ENCODE measurements at places on chromosomes 11 and 22.

DNA sequence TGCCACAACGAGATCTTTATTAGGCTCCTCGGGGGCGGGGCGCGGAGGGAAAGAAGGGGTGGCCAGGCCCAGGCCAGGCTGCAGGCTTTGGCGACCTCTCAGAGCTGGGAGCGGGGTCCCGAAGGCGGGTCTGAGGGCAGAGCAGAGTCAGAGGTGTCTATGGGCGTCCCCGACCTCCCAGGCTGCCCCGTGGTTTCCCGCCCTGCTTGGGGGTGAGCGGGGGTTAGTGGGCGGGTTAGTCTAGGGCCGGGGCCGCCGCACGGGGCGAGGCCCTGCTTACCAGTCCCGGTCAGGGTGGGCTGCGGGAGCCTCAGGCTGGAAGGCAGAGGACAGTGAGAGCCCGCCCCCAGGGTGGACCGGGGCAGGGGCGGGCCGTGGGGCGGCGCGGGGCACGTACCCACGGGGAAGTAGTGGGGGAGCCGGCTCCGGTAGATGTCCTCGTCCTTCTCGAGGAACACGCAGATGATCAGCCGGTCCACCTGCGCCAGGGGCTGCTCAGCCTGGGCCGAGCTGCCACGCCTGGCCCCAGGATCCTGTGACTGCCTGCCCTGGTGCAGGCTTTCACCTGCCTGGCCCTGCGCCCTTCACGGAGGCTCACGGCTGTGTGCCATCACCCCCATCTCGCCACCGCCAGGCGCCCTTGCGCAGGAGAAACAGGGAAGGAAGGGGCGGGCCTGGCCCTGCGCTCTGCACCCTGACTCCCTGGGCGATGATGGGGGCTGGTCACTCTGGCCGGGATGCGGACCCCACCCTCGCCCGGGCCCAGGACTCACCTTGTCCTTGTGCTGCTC, 12.5 kb downstream of the OTUB1 start:
- no peak for DNase-seq

DNA sequence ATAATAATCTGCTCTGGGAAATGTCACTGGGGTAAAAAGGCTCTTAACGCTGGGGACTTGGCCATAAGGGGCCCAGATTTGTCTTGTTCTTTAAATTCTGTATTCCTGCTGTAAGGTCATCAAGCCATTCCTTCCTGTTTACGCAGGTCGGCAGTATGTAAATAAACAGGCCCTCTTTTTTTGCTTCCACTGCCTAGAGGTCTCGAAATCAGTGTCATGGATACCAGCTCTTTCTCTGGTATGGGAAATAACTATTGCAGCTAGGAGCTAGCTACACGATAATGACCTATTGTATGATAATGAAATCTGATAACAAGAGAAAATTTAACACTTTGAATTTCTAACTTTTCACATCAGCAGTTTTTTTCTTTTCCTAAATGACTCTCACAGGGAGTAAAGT, 209.2 kb upstream of the NARS2 start:
- no peak for DNase-seq

DNA sequence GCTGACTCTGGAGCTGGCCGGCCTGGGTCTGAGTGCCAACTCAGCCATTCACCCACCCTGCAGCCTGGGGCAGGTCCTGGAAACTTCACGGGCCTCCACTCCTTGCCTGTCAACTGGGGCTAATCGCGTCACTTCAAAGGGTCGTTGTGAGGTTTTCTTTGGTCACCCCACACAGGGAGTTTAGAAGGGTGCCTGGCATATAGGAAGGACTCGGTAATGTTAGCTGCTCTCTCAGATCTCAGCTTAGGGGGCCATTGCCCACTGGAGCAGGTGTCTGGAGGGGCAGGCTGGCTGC, 7.3 kb downstream of the INCENP start:
- DNase-seq, result no peak

GRCh38 chr11:85643191-85643614, 4.6 kb upstream of the TMEM126A start:
- DNase-seq, result peak; percentile 15

DNA sequence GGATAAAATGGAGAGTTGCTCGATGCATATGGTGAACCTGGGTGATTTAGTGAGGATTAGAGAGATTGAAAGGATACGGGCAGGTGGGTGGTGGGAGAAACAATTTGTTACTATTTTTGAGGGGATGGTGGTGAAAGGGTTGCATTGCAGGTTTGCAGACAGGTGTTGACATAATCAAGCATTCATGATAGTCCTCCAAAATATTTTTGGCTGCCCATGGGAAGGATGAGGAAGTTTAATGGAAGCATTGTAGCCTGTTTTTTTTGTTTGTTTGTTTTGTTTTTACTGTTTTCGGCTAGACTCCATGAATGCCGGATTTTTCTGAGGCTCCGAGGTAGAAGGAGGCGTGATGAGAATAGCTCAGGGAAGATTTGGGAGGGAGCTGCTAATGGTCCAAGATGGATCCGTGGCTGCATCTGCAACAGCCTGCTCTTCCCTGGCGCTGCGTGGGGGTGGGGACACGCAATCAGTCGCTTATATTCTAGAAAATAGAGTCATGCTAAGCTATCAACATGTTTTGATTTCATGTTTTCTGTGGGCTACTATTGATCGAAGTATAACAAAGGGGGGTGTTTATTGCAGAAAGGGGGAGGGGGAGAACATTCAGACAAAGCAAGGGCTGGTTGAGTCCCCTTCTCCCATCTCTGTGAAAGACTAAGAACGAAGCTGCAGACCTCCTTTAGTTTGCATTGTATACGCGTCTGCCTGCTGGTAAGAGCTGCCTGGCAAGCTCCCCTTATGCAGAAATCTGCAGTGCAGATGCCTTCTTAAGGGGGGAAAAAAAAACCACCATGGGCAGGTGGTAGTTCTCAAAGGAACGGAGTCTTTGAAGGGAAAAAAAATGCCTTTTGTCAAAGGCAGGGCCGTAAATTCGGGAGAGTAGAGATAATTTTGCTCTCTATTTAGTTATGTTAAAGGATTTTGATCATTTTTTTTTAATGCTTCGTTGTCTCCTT, 1.0 kb downstream of the RTN3 start:
- DNase-seq, result peak; percentile 41

DNA sequence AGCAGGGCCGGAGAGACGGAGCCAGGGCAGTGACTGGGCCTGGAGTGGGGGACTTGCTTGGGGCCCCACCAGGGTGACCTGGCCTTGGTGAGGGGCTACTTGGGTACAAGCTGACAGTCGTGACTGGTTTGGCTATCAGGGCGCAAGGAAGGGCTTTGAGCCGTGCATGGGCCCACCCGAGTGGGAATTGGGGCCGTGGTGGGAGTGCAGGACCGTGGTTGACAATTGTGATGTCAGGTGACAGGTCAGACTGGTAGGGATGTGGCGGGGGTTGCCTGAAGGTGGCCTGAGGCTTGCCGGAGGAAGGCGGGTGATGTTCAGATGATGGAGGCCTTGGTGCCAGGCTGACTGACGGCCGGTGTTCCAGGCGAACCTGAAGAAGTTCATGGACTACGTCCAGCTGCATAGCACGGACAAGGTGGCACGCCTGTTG, 5.6 kb downstream of the SHANK3 start:
- DNase-seq, result no peak

- DNase-seq, result no peak
Observed at GRCh38 chr22:41768430-41768829, 32.0 kb upstream of the CCDC134 start.

GRCh38 chr11:47550288-47551047, 2.5 kb downstream of the CELF1 start:
- no peak for DNase-seq

GRCh38 chr11:47047972-47048371, 111.4 kb downstream of the CSTPP1 start:
- no peak for DNase-seq

- DNase-seq, result peak; percentile 48
Observed at GRCh38 chr22:21690401-21690801, 24.6 kb downstream of the PPIL2 start.

DNA sequence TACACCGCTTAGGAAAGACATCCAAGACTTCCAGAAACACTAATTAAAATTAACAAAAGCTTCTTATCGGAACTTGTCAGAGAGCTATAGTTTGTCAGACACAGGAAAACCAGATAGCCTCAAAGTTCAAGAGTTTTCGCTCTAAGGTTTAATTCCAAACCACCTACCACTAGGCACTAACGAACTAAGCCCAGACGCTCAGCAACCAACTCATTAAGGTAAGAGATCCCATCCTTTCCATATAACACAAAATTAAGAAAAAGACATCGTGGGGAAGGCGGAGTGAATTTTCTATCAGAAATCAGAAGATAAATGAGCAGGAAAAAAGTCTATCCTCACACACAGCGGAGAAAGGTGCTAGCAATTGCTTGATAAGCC, 382 bp downstream of the IMMP1L start:
- peak; percentile 20 for DNase-seq

DNA sequence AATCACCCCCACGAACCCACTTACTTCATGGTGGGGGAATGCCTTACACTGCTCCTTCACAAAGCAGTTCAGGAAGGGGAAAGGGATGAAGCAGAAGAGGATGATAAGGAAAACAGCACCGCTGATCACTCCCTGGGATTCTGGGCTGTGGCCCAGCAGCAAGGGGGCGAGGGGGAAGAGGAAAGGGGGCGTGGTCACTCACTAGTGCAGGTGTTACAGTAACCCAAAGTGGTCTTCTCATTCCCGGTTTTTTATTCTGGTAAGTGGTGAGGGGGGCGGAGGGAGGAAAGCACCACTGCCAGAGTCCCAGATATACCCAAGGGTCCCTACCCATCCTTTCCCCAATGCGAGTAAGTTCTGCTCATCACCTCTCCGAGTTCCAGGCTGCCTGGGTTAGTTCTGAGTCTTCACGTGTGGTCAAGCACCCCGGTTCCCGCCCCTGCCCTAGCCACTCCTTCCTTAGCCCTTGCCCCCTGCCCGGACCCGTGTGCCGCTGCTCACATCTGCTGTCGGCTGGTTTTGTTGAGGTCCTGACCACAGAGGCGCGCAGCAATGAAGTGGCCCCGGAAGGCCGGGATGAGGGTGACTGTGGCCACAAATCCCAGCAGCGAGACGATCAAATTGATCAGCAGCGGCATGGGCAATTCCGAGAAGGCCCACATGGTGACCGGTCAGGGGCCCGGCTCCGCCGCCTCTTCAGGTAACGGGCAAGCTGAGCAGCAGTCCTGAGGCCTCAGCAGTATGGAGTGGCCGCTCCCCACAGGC, 477 bp downstream of the DPAGT1 start:
- DNase-seq, result peak; percentile 50

DNA sequence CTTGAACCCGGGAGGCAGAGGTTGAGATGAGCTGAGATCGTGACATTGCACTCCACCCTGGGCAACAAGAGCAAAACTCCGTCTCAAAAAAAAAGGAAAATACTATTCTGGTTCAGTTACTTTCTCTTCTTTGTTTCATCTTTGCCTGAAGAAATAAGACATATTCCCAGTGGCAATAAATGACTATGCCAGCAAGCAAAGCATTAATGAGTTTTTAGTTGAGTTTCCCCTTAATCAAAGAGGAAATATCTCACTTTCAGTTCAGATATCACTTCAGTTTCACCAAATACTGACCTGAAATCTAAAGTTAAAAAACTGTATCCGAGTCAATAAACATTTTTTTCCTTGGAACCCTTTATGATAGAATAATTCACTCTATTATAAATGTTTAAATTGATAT, 10.4 kb downstream of the PISD start:
- no peak for DNase-seq

DNA sequence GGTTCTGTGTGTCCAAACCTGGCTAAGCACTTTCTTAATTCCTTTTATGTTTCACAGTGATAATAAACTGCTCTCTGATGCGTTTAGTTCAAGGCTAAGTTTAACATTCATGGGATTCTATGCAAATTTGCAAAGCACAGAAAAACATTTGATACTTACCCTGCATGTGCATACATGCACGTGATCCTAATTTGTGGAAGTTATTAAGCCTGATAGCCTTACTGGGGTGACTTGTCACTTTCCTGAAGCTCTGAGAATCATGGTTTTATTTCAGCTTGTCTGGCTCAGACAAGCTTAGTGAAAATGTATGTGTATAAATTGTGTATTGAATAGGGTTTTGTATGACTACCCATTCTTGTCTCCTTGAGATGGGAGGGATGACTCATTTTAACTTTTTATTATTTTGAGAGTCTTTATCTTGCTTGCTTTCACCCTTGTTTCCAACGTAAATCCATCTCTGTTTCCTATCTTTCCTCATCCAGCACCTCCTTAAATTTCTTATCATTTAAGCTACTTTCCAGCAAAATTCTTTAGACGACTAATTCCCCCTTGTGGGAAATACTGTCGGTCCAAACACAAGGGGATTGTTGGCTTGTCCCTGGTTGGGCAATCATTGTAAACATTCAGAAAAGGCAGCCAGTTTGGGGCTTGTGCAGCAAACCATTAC, 167.1 kb downstream of the C11orf91 start:
- no peak for DNase-seq

DNA sequence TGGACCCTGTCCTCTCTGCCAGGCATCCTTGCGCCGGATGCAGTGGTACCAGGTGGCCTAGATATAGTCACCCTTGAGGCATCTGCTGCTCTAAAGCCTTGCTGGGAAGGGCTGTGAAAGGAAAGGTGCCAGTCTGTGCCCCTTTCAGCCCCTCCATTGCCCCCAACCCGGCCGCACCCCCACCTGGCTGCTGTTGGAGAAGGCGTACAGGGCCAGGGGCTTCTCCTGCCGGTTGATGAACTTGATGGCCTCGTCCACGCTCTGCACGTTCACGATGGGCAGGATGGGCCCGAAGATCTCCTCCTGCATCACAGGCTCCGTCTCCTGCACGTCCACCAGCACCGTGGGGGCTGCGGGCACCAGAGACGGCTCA, 10.2 kb downstream of the ALDH3B2 start:
- DNase-seq, result no peak

- DNase-seq, result peak; percentile 98
Observed at GRCh38 chr22:31089160-31090100, 8.3 kb downstream of the SMTN start.

Measured in RPMI8226 (cell line).